ENCODE measurements at places on chromosomes 5 and 9.

GRCh38 chr9:126965541-126966428 is 51.2 kb downstream of the RALGPS1 start:
- DNase-seq, result no peak

DNA sequence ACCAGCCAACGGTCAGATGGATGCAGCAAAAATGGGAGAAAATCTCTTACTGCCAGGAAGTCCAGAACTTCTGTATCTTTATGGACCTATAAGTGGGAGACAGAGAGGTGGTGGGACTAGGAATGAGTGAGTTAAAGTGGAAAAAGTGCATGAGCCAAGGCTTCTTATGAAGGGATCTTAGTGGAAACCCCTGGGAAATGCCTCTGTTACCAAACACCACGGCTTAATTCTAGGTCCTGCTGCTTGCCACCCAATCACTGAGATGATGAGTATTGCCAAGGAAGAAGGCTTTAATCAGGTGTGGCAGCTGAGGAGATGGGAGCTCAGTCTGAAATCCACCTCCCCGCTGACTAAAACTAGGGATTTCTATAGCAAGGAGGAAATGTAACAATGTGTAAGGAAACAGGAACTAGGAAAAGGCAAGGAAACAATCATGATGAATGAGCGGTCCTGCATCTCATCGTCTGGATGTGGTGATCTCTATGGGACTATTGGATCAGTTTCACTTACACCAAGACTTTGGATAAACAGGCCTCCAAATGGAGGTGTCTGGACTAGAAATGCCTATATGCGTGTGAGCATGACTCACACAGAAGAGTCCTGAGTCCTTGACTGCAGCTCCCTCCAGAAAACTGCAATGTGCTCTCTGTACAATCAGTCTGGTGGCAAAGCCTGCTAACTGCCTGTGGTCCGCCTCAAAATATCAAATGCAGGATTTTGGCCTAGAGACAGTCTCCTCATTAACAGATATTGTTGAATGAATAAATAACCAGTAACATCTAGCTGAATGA is 98.2 kb upstream of the PRR16 start:
- no peak for DNase-seq

DNA sequence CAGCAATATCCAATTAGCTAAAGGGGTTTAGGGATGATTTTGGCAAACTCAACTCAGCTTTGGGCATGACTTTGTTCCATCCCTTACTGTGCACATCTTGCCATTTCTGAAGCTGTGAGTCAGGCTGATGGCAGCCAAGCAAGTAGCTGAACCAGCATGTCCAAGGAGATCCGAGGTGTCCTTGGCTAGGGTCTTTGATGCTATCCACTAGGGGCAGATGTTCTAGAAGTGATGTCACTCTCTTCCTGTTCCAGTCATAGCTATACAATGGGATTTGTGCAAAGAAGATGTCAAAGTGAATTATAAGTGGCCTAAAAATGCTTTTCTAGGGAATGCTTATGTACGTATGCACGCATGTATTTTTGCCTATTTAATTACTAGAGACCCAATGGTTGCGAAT is 160.8 kb upstream of the PAPPA start:
- DNase-seq, result no peak

GRCh38 chr5:102664616-102665335 is 90.3 kb upstream of the PAM start:
- DNase-seq, result no peak

DNA sequence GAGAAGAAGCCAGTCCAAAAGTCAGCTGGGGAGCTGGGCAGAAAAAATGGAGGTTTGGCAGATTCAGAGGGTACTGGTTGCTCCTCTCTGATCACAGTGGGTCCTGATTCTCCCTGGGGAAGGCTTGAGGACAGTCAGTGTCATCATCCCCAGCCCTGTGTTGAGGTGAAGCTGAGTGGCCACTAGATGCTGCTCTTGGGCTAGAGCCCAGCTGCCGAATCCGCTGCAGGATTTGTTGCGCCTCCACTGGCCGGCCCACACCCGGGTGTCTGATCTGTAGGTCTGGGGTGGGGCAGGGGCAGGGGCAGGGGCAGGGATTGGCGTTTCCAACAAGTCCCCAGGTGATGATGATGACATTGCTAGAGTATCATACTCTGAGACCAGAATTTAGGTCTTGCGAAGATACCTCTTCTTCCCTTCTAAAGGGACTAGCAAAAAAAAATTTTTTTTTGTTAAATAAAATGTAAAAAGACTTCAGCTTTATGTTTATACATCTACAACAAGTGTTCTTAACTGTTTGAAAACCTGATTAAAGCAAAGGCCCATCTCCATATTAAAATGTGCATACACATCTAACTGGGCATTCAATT is 106.8 kb downstream of the PDE6A start:
- DNase-seq, result no peak

GRCh38 chr9:101601904-101602765 is 7.4 kb upstream of the PPP3R2 start:
- no peak for DNase-seq

DNA sequence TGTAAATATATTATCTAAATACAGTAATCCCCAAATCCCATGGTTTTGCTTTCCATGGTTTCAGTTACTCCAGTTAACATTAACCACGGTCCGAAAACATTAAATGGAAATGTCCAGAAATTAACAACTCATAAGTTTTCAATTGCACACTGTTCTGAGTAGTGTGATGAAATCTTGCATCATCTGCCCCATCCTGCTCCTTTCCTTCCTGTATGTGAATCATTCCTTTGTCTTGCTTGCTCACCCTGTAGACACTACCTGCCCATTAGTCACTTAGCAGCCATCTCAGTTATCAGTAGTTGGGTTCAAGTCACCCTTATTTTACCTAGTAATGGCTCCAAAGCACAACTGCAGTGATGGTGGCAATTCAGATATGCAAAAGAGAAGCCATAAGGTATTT is 1568.5 kb upstream of the WWC1 start:
- no peak for DNase-seq

DNA sequence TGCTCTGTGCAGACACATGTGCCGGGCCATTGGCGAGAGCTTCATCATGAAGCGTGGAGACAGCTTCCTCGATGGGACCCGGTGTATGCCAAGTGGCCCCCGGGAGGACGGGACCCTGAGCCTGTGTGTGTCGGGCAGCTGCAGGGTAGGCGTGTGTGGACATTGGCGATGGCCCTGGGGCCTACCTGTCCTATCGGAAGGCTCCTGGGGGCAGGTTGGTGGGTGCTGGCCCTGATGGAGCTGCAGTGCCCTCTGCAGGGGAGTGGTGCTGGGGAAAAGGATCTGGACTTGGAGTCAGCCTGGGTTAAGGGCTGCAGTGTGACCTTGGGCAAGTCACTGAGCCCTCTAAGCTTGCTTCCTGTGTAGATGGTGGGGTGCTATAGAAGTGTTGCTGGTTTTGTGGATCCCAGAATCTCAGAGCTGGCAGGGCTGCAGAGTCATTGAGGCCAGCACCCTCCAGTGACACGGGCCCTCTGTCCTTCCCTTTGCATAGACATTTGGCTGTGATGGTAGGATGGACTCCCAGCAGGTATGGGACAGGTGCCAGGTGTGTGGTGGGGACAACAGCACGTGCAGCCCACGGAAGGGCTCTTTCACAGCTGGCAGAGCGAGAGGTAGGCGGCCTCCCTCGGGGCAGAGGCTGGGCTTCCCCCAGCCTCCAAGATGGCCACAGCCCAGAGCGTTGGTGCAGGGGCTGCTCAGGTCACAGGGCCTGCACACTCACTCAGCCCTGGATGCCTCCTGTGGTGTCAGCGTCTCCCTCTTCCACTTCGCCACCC is 15.8 kb downstream of the ADAMTS13 start:
- DNase-seq, result no peak

DNA sequence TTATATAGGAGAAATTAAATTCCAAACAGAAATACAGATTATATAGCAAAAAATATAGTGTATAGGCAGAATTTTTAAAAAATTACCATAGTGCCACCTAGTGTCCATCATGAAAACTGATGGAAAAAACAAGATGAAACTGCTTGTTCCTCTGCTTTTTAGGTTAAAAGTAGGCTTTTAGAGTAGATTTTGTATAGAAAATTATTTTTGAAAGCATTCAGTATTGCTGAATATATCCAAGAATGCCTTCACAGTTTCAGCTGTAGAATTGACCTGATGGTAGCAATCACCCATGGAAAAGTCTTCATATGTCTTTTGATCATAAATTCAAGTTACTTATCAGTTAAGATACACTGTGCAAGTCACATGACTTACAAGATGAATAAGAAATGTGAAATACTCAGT is 19.7 kb downstream of the RIOK2 start:
- no peak for DNase-seq

DNA sequence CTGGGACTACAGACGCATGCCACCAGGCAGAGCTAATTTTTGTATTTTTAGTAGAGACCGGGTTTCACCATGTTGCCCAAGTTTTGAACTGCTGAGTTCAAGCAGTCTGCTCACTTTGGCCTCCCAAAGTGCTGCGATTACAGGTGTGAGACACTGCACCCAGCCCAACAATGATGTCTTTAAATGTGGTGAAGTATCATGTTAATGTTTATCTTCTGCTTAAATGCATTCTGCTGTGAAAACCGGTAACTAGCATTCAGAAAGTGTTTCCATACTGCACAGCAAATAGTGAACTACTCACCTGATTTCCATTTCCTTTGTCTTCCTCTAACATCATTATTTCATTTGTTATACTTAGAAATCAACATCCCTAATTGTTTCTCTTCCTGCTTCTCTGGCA is 264.0 kb upstream of the ITGA1 start:
- no peak for DNase-seq

- DNase-seq, result no peak
Measured at GRCh38 chr5:132767150-132767549, 9.9 kb downstream of the SEPTIN8 start.

DNA sequence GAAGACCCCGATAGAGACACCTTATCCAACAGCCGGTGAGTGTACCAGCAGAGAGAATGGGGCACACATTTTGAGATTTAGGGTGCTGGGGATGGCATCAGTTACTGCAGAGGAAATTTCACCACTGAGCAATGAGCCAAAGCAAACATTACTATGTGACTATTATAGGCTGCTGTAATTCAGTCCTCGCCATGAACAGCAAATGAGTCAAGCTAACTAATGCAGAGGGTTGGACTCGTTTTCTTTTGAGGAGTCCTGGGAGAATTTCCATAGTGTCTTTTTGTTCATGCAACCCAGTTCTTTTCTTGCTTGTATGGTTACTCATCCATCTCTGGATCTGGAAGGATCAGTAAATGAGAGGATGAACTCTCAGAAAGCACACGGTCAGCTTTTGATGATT is 323.8 kb downstream of the PSAT1 start:
- no peak for DNase-seq

DNA sequence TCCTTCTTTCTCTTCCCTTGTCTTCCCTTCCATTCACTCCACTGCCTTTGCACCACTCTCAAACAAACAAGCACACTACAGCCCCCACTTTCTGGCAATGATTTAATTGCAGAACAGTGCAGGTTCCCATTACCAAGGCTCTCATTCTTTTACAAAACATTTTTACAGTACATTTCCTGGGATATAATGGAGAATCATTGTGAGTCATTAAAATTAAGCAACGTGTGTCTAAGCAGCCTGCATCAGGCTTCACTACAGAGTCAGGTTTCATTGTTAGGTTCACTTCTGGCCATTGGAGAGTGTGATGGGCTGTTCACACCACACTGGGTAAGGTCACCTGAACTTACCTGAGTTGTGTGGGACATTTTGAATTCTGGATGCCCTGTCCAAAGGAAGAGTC is 303.5 kb downstream of the TRIM32 start:
- DNase-seq, result no peak

- no peak for DNase-seq
Measured at GRCh38 chr5:169627551-169627950, 9.5 kb upstream of the DOCK2 start.

- DNase-seq, result no peak
Measured at GRCh38 chr9:2231101-2231500, 216.0 kb downstream of the SMARCA2 start.

GRCh38 chr9:137445275-137445807 is 4.2 kb upstream of the ENTPD8 start:
- peak; percentile 43 for DNase-seq
